ENCODE measurements at places on chromosomes 4 and X.

GRCh38 chr4:6926681-6927478 lies 17.3 kb downstream of the TBC1D14 start:
- peak; percentile 67 for DNase-seq

DNA sequence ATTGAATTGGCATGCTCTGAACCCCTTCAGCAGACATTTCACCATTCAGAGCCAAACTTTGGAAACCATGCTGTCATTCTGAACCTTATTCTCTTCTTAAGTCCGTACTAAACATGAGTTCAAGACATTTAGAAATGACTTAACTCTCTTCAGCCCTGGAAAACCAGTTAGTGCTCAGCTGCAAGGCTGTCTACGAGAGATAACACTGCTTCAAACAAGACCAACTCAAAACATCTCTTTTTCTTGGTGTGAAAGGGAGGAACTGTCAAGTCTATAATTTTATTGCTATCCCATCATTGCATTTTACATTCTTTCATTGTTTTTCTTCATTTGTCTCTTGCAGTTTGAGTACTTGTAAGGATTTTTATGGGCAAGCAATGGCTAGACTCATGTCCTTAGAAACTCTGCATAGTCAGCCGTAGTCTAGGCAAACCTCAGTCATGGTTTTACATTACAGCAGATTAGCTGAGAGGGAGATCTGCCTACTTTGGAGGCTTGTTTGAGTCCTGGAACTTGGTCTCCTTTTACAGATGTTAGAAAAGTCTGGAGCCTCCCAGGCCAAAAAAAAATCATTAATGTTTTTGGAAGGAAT lies 120.6 kb upstream of the JADE1 start:
- DNase-seq = no peak

DNA sequence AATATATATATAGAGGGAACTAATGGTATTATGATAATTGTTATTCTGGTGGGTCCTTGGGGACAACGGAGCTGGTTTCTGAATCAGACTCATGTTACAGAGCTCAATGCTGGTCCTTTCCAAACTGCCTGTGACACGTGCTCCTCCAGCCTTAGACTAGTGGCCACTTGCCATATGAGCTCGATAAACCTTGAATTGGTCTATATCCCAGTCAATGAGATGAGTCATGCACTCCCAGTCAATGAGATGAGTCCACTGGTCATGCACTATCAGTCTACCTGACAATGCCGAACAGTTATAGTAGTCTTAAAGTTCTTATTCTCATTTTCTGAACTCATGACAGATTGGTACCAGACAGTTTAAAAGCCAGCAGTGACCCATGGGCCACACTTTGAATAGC lies 325.2 kb downstream of the LDB2 start:
- no peak for DNase-seq

- no peak for DNase-seq
These were observed 14.6 kb upstream of the MCUB start for GRCh38 chr4:109545401-109545800.

GRCh38 chrX:107659768-107660167 lies 31.5 kb downstream of the PRPS1 start:
- DNase-seq = peak; percentile 36

DNA sequence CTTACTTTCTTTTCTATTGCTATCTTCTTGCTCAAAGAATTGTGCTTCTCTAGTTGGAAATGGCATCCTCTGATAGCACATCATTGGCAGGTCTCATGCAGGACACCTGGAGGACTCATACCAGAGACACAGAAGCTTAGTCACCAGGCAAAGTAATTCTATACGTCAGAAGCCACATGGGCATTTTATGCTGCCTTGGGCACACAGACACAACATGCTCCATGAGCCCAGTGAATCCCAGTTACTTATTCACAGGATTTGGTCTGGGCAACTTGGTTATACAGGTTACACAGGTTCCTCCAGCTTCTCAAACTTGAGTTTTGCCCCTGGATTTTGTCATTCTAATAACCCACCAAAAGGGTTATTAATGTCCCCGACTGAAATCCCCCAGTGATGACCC lies 7.1 kb downstream of the RASSF6 start:
- DNase-seq = no peak

- no peak for DNase-seq
These were observed 84.5 kb downstream of the CT47B1 start for GRCh38 chrX:120791013-120791643.

DNA sequence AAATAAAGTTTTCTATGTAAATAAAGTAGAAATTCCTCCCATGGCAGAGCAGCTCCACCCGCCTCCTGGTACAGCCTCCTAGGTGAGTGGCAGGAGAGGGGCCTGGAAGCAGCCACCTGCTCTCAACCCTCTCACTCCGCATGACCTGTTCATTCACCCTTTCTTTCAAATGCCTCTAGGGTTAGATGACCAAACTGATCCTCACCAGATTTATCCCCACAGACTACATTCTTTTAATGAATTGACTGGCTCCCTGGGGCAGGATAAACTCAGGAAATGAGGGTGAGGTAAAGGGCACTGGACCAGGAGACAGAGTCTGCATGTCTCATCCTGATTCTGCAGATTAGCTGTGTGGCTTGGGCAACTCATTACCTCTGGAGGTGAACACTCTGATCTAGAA lies 32.6 kb upstream of the NKX6-1 start:
- DNase-seq = no peak

DNA sequence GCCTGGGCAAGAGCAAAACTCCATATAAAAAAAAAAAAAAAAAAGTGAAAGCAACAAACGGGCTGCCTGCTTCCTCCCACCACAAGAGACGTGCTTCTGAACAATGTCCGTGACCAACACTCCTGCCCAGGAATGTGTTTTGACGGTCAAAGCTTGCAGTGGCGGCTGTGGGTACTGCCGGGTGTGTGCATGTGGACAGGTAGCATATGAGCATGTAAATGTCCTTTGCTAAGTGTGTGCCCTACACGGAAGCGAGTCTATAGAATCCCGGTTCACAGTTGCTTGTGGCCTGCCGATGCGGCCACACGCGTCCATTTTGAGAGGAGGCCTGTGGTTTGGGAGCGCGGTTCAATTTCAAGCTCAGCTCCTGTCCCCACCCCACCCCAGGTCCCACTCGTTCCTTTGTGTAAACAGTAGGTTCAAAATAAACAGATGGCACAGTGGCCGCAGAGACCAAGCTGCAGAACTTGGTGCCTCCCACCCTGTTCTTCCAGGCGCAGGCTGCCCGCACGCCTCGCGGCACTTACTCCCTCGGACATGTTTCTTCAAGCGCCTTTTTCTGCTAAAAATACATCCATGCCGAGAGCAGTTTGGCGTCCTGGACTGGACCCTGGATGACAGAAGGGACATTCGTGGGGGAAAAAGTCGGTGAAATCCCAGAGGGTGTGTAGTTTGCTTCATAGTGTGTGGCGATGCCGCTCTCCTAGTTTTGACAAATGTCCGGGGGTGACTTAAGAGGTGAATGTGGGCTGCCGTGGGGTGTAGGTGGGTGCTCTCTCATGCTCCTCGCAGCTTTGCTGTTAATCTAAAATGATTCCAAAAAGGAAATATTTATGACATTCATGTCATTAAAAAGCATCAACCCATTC lies 11.5 kb upstream of the NKX1-1 start:
- no peak for DNase-seq

GRCh38 chrX:71928856-71929255 lies 18.2 kb downstream of the NHSL2 start:
- DNase-seq = no peak

GRCh38 chr4:5928274-5928673 lies 35.4 kb upstream of the CRMP1 start:
- DNase-seq = no peak

DNA sequence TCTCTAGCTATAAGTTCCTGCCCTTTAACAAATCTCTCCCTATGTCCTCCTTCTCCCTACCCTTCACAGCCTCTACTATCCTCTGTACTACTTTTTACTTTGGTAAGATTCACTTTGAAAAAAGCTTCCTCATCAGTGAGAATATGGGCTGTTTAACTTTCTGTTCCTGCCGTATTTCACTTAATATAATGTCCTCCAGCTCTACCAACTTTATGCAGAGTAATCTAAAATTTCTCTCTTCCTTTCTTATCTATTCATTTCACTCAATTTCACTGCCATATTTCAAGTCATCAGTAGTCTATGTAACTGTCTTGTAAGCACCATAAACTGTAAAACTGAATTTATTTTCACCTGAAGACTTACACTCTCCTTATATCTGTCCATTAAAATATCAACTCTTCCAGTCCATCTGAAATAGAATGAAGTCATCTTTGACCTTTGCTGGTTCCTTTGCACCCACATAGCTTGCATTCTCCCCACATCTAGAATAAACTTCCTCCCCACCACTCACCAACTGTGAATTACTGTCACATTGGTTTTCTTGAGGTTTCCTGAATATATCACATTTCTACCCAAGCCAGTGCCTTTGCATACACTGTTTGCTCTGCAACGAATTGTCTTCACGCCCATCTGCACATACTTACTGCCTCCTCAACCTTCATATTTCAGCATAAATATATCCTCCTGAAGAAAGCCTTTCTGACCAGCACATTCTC lies 54.6 kb downstream of the ARAP2 start:
- DNase-seq = peak; percentile 54

DNA sequence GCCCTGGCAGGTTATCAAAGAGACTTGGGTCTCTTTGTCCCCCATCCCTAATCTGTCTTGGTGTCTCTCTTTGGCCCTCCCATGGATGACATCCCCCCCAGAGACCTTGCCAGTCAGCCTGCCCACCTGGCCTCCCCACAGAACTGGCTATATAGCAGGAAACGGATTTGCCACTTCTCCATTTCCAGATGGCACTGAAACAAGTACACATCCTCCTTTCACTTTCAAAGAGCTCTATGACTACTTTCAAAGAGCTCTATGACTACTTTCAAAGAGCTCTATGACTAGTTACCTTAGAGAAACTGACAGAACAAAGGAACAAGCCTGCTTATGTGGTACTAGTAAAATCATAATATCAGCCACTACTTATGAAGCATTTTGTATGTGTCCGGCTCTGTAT lies 175.3 kb downstream of the MAML3 start:
- DNase-seq = peak; percentile 2

DNA sequence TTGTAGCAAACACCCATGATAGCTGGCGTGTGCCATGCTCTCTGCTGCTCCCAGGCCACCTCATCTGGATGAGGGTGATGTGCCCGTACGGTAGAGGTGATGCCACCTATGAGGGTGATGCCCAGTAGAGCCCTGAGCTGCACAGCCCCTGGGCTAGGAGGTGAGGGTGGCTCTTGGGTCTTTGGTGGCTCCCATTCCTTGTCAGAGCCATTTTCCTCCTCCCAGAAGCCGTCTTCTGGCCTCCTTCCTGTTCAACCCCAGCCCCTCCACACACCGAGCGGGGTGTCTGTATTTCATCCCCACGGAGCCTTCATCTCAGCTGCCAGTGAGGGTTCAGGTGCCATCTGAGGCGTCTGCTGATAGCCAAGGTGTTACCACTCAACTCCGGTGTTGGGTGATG lies 12.0 kb upstream of the TNIP2 start:
- no peak for DNase-seq

GRCh38 chr4:159899596-159899995 lies 796.7 kb downstream of the RAPGEF2 start:
- DNase-seq = no peak

GRCh38 chrX:134558133-134558532 lies 98.2 kb downstream of the HPRT1 start:
- DNase-seq = no peak

DNA sequence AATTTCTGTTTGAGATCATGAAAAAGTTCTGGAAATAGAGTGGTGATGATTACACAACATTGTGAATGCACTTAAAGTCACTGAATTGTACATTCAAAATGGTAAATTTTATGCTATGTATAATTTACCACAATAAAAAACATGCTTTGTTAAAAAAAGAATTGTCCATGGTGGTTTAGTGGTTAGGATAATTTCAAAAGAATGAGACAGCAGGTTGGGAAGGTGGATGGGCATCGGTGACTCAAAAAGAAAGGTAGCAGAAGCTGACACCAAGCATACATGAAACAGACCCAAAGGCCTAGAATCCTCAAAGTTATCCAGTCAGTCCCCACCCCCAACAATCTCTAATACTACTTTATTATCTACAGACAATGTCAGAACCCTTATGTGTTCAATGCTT lies 91.1 kb downstream of the MSN start:
- no peak for DNase-seq

GRCh38 chr4:148068065-148068911 lies 336.4 kb downstream of the ARHGAP10 start:
- DNase-seq = no peak

- DNase-seq = no peak
These were observed 3.2 kb downstream of the UNC5C start for GRCh38 chr4:95545546-95545945.

DNA sequence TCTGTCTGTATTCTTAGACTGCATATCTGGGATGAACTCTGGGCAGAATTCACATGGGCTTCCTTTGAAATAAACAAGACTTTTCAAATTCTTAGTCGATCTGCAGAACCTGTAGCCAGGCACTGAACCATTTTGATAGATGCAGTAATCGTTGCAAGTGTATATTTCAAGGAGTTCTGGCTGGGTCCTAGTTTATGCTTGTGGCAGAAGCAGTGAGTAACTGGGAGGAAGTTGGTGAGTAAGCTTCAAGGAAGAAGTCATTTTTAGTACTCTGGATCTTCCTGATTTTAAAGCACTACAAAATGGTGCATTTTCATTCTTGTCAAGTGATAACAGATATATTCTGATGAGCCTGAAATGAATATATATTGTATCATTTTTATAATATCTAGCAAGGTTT lies 9.5 kb downstream of the HPRT1 start:
- DNase-seq = no peak

- DNase-seq = no peak
These were observed 90.4 kb upstream of the VCX3B start for GRCh38 chrX:8374041-8374825.

DNA sequence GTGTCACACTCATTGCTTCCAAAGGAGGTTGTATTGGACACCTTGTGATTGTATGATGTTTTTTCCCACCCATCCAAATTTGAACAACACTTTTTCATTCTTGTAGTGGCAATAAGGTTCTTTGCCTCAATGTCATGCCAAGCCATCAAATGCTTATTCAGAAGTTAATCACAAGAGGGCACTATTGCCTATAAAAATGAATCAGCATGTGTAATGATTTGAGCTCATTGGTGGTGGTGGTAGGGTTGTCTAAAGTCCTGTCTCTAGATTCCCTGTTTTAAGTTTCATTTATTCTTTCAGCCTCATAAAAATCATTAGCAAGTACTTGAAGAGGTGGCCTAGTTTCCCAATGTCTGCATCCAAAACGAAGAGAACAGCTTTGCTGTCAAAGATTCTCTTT lies 37.0 kb downstream of the IRS4 start:
- no peak for DNase-seq

DNA sequence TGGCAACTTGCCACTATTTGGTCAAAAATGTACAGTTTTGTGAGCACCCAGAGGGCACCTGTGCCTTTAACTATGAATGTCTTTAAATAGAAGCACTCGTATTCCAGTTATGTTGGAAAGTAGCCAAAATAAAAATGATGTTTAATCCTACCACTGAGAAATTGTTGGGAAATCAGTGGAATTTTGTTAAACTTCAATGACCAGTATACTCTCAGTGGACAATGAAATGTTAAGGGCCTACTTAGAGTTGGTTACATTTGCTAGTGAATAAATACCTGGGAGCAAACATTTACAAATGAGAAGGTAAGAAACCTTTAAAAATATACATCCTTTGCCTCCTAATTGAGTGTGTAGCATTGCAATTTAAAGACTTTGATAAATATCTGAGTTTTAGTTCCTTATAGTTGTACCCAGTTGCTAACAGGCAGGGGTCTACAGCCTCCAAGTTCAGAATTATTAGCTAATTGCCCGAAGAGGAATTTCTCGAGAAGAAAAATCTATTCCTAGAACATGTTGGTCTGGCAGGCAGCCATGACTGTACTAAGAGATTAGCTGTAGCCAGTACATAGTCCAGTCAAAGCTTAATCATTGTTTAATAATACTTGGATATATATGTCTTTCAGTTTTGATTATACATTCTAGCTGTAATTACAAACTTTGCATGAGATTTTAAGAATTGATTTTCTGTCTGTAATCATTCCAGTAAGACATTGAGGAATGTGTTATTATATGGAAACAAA lies 93.2 kb downstream of the IL1RAPL2 start:
- no peak for DNase-seq

Data from CD4-positive, alpha-beta T cell treated with Interleukin-1 beta for 1 hour (primary cell).